ENCODE measurements at places on chromosomes 3 and 15.

GRCh38 chr15:74829991-74830390 lies 3.6 kb downstream of the CPLX3 start:
- no peak for DNase-seq

GRCh38 chr3:132083583-132084279 lies 48.9 kb upstream of the CPNE4 start:
- DNase-seq, result no peak

GRCh38 chr15:63476229-63476632 lies 28.2 kb upstream of the USP3 start:
- peak; percentile 74 for DNase-seq

DNA sequence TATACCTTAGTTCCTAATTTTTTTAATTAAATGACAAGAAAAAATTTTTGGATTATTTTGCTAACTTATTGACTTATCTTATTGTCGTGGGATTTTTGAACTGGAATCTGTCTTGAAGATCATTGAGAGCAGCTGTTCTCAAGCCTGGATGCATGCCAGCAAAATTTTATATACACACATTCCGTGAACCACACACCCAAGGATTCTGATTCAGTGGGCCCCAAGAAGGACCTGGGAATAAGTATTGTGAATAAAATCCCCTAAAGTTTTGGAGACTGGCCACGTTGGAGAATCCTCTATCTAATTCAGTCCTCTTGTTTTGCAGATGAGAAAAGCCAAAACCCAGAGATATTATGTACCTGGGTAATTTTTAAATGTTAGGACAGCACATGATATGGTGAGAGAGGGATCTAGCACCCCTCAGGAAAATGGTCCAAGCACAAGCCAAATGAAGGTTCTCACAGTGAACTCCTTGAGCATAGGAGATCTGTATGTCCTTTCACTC lies 55.2 kb downstream of the UNC13C start:
- no peak for DNase-seq

All from mucosa of gallbladder (tissue), 1 donor.